ENCODE measurements at places on chromosomes 2 and 18.

- no peak for DNase-seq
Observed at GRCh38 chr18:56913941-56914340, 232.9 kb upstream of the BOD1L2 start.

- DNase-seq = no peak
Observed at GRCh38 chr2:180604077-180604476, 376.3 kb upstream of the UBE2E3 start.

DNA sequence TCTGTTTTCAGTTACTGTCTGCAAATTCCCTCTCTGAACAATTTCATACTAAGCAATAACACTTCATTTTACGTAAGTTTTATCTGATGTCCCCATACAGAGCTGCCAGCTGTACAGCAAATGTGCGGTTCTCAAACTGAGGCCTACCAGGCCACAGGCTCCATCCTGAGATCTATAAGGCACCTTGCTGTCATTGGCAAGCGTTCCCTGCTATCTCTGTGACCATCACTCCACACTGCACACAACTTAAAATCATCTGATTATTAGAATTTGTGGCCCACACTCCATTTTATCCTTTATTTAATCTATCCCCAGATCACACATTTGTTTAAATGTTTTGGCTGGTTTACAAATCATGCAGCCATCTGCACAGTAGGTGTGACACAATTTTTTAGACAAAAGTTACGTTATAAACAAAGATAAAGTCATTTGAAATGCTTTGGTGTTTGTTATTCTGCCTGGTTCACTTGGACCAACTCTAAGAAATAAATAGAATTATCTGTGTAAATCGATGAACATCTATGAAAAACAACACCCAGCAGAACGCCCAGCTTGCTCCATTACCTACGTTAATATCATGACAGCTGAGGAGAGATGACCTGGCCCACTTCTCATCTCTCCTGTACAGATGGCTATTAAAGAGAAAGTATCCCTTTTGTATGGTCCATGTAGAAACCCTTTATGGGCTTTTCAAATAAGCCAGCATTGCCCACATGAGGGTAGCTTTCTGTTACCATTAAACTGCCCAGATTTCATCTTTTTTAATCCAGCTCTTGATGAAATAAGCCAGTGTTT, 162.4 kb downstream of the ZNF521 start:
- no peak for DNase-seq

DNA sequence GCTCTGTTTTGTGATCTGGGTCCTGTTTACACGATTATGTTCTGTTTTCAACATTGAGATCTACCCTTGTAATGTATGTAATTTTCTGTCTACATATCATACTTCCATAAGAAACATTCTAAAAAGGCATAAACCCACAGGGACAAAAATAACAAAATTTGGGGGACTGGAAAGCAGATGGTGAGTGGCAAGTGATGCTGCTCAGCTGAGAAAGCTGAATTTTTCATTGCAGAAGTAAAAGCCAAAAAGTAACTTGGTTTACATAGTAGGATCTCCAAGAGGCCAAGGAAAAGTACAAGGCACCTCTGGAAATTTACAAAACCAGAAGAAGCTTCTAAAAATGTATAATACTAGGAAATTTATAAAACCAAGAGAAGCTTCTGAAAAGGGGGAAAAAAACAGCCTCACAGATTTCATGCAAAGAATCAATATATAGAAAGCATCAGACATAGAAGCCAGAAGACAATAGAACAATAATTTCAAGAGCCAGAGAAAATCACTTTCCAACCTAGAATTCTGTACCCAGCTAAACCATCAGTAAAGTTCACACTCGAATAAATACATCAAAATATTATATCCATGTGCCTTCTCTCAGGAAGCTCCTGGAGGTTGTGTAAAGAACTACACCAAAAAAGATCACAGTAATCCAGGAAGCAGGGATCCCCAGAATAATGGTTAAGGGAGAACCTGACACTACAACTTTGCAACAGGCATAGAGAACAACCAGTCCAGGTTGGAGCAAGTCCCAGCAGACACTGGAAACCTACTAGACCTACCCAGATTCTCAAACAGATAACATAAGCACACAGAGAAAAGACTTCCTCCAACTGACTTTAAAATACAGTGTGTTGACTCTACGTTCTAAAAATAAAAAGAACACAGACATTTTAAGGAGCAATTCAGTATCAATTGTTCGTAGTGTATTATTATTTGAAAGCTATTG, 401.7 kb upstream of the HS6ST1 start:
- DNase-seq = no peak

DNA sequence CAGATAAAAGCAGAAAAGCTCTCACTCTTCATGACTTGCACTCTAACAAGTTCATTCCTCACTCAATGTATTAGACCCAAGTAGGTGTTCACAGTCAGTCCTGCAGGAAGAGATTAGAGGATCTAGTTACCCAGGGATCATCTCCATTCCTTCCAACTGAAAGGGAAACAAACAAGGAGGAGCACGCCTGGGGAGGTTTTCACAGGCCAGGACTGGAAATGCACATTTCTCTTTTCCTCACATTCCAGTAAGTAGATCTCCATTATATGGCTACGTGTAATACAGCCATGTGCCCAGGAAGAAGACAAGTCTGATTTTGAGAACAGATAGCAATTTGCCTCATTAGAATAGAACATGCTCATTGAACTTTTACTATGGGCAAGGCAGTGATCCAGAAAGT, 1132.2 kb upstream of the FAM98A start:
- no peak for DNase-seq

DNA sequence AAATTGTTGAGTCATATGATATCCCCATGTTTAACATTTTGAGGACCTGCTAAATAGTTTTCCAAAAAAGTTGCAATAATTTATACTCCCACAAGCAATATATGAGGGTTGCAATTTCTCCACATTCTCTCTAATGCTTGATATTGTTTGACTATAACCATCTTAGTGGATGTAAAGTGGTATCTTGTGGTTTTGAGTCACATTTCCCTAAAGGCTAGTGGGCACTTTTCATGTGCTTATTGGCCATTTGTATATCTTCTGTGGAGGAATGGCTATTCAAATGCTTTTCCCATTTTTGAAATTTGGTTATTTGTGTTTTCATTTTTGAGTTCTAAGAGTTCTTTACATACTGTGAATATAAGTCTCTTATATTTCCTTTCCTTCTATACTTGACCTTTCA, 82.7 kb downstream of the SCG2 start:
- DNase-seq = no peak

- no peak for DNase-seq
Observed at GRCh38 chr18:24408496-24408895, 10.9 kb upstream of the OSBPL1A start.

DNA sequence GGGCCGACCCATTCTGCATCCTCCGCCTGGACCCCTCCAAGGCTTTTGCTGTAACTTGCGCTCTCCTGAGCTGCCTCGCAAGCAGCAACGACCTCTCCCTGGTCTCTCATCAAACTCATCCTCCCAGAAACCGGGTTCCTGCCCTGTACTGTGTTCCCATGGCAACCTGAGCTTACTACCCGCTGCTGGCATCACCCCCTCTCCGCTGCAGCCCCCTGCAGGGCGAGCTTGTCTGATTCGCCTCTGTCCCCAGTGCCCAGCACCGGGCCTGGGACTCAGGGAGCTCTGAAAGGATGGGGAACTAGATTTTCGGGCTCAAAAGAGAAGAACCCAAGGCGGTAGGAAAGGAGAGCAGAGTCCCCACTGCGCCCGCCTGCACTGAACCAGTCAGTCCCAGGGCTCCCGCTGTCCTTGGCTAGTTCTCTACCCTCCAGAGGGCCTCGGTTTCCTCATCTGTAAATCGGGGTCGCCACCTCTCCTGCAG, 463 bp downstream of the HS1BP3 start:
- DNase-seq = no peak

DNA sequence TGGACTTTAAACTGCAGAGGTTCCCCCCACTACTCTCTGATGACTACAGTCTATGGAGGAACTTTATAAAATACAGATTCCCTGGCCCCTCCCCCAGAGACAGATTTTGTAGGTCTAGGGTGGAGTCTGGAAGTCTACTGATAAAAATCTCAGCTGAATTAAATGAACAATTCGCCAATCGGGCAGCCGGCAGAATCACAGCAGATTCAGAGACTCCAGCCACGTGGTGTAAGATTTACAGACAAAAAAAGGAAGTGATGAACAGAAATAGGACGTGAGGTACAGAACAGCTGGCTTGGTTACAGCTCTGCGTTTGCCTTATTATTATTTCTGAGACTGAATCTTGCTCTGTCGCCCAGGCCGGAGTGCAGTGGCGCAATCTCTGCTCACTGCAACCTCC, 21.4 kb upstream of the MTA3 start:
- no peak for DNase-seq

DNA sequence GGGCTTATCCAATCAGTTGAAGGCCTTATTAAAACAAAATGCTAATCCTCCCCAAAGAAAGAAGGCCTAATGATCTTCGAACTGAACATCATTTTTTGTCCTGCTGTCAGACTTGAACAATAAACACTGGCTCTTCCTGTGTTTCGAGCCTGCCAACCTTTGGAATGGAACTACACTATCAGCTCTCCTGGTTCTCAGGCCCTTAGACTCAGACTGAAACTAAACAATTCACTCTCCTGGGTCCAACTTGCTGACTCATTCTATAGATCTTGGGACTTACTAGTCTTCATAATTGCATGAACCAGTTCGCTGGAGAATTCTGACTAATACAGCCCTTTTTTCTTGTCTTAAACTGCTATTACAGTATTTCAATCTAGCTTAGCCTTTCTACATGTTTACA, 235.2 kb downstream of the LNPK start:
- DNase-seq = no peak

DNA sequence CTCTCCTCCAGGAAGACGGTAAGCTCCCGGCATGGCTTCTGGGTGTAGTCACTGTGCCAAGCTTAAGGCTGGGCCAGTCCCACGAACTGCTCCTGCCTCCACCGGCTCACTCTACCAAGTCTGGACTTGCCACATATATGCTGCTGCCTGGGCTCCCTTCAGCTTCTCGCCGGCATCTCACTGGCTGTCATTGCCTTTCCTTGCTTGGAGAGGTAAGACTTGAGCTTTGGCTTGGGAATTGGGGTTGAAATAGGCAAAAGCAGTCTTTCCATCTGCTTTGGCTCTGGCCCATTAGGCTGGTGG, 481.0 kb downstream of the TGIF1 start:
- DNase-seq = no peak

DNA sequence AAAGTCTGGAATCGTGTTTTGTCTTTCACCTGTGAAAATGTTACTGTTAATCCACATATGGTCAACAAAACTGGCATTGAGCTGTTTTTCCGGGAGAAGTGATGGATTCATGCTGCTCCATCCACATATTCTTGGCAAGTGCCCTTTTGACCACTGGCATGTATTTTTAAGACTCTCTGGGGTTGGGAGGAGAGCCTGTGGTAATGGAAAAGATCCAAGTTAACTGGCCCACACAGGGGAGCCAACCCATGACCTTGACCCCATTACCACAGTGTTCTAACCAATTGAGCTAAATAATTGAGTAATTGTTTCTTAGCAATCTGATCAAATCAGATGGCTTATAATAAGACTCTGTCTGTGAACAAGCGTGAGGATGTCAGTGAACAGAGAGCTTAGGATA, 296.2 kb upstream of the NRP2 start:
- DNase-seq = no peak

DNA sequence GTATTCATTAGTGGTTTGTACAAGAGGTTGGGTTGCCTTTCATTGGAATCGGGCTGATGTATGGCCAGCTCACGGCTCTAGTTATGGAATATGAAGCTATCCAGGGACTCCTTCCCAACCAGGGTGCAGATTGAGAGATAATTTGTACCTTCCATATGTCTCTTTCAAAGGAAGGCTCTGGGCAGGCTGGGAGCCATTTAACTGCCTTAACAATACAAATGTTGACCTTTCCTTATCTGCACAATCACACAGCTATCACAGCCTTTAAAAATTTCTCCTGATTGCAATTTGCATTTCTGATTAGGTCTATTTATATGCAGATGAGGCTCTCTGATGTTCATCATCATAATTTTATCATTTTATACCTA, 58.7 kb downstream of the MYO3B start:
- no peak for DNase-seq

DNA sequence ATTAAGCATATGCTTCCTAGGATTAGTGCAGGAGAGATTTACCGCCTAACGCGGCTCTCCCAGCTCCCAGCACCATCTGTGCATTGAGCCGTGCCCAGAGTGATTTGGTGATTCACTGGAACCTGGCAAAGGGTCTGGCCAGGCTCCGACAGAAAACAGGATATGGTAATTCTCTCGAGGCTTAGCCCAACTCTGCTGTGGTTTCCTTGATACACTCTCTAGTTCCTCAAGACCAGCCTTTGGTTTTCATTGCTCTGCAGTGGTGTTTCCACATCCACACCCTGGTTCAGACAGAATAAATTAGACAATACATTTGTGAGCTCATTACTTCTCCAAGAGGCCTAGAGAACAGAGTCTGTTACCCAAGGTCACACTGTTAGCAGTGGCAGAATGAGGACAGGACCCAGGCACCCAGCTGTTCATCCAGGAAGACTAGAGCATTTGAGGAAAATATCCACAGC, 23.0 kb upstream of the SMAD2 start:
- no peak for DNase-seq

- DNase-seq = no peak
Observed at GRCh38 chr2:62642429-62643099, 62.9 kb upstream of the EHBP1 start.

DNA sequence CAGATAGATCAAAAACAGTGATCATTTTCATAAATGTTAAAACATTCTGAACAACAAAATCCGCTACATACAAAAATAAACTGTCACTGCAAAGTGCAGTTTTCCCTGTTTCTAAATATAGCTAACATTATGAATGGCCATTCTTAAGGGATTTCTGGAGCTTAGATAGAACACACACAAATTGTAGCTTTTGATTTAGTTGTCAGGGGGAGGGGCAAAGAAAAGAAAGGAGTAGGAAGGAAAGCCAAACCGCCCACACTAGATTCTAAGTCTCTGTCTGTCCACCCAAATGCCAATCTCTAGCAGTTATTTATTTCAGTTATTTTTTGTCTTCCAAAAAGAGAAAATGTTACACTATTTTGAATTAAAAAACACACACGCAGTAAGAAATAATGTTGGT, 182.4 kb downstream of the CDH2 start:
- DNase-seq = no peak

GRCh38 chr2:222268311-222268990, 30.3 kb downstream of the PAX3 start:
- no peak for DNase-seq

DNA sequence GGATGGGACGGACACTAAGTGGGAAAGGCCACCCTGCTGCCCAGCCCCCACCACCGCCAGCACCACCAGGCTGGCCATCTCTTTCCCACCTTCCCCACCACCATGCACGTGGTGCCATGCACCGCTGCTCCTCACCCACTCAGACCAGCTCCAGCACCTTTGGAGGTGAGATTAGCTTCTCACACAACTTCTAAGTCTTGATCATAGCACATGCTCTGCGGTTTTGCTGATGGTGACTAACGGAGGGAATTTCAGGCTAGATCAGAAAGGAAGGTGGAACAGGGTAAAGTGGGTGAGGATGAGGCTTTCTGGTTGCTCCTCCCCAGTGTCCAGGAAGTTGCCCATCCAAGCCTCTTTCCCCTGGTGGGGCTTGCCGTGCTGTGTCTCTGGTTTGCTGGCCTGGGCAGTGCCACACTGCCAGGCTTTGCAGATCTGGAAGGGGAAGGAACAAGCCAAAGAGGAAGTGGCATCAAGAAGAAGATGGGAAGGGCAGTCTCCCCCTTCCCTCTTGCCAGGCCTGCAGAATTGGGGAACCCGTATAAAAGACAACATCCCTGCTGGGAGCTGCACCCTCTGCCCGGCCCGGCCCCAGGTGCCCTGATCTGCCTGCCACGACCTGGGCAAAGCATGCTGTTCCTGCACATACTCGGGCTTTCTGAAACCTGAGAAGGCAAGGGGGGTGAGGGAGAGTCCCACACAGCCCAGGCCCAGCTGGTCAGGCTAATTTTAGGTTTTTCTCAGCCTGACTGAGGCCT, 44.3 kb upstream of the CAB39 start:
- no peak for DNase-seq
